ENCODE measurements at places on chromosomes 5 and 9.
A peak's percentile ranks its signal among the peaks of the same experiment; 100 is the strongest.

DNA sequence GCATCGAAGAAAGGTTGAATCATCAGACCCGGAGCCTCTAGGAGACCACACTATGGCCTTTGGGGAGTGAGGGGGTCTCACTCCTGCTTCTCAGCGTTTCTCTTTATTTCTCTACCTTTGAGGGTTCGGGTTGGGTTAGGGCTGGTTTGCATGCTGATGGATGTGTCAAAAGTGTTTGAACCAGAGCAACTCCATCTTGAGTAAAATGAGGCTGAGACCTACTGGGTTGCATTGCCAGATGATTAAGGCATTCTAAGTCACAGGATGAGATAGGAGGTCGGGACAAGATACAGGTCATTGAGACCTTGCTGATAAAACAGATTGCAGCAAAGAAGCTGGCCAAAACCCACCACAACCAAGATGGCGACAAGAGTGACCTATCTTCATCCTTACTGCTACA lies 44.9 kb upstream of the TCF7 start:
- no peak for DNase-seq

DNA sequence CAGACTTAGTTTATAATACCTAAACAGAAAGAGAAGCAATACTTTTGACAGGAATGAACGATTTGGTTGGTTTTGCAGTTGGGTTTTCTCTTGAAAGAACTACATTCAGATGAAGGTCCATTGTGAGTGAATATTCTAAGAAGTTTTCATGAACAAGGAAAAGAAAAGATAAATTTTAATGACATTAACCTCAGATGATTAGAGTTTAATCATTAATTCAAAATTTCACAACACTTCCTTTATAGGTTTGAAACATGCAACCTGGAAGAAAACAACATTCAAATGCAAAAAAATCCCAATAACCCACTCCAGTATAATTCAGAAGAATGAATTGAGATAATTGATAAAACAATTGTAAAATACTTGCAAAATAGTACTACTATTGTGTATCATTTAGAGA lies 23.8 kb downstream of the EQTN start:
- DNase-seq = no peak

DNA sequence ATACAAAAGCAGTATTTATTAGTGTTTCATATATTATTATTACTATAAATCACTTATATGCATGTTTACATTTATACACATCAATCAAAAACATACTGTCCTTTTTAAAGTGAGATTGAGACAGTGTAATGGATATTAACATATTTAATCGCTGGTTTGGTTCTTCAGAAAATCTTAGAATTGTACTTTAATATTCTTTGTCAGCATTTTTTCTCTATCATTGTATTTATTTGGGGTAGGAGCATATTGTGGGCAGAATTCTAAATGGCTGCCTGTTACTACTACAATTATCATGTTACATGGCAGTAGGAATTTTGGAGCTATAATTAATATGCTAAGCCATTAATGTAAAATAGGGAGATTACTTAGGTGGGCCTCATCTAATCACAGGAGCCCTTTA lies 722.6 kb downstream of the TLR4 start:
- no peak for DNase-seq

DNA sequence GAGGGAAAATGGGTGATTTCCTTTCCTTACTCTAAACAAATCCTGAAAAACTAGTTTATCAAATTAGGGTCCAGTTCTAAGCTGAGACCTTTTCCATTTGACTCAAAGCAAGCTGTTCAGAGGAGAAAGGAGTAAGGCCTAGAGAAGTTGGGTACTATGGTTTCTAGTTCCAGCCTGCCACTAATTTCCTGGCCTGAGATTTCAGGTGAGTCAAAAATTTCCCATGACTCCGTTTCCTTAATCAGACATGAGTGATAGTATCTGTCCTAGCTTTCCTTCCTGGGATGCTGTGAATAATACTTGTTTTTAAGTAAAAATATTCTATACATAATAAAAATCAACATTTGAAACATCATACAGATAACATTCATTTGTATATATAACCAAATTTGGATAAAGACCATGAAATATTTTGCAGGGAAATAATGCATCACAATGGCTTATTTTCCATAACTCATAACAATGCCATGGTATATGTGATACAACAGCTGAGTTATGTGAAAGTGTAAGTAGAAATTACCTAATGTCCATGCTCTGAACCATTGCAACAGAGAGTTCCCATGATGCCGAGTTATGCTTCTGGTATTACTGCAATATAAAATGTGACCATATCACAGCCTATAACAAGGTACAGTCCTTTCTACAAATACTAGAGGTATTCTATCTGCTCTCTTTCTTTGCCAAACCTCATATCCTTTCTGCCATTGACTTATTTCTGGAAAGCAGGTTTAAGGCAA lies 142.7 kb downstream of the MLLT3 start:
- DNase-seq = no peak

GRCh38 chr5:54136516-54137440 lies 173.6 kb downstream of the ARL15 start:
- DNase-seq = no peak

- DNase-seq = no peak
These were observed 75.7 kb downstream of the AMBP start for GRCh38 chr9:114002271-114002985.

DNA sequence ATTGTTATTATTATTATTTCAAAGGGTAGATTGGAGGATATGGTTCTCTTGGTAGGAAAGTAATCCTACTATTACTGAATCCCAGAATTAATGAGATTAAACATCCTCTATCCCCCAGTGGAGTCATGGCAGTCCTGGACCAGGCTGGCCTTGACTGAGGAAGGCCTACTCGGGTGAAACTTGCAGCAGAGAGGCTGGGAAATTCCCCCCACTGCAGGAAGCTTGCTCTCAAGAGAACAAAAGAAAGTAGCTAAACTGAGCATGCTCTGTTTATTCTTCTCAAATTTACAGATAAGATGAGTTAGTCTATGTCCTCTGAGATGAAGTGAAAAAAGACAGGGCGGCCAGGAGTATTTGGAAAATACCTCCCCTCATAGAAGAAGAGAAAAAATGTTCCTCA lies 233.9 kb upstream of the RPS23 start:
- DNase-seq = no peak

DNA sequence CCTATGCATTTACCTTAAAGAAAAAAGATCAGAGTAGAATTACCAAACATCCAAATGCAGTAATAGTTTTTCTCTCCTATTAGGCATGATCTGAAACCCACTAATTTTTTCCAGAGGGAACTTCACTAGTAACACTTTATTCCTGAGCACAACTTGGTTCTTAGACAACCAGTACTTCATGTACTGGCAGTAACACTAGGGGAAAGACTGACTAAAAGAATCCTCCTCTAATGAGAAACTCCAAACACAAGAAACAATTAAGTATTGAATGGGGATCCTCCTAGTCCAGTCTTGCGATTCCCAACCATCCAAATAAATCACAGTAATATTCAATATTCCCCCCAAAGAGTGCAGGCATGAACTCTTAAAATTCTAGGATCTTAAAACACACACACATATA lies 48.9 kb downstream of the ZNF608 start:
- DNase-seq = no peak

- DNase-seq = no peak
These were observed 223.0 kb downstream of the GABBR2 start for GRCh38 chr9:98485706-98486105.

GRCh38 chr5:31382051-31382878 lies 149.6 kb downstream of the DROSHA start:
- no peak for DNase-seq

- DNase-seq = no peak
These were observed 986.5 kb upstream of the WWC1 start for GRCh38 chr5:167304834-167305469.

GRCh38 chr5:91383956-91384300 lies 811 bp upstream of the ARRDC3 start:
- no peak for DNase-seq

DNA sequence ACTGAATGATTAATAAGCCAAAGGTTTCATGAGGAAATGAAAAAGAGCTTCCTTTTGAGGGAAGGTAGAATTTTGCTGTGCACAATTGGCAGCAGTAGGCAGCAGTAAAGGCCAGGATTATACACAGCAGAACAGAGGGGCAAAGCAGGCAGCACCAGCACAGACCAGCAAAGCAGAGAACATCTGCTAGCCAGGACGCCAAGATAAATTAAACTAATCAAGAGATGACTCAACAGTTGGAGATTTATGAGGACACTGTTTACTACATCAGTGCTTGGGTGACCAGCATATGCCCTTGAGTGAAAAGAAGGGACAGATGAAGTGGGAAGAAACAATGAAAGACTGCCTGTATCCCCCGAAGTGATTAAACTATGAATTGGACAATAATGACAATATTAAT lies 871.4 kb upstream of the CDH10 start:
- no peak for DNase-seq

DNA sequence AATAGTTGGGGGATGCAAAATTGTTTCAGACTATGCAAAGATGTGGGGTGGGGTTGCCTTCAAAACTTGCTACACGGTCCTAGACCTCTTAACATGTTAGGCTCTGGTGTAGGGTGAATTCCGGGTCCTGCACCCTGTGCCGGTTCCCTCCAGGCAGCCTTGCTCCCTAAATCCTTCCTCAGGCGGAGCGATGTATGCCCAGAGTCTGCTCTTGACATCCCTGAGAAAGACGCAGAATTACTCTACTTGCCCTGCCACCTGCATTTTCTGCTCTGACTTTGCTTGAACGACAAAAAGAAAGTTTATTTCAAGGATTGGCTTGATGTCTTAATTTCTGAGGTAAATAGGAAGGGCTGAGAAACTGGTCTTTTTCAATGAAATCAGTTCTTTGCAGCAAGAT lies 691 bp downstream of the THBS4 start:
- no peak for DNase-seq

DNA sequence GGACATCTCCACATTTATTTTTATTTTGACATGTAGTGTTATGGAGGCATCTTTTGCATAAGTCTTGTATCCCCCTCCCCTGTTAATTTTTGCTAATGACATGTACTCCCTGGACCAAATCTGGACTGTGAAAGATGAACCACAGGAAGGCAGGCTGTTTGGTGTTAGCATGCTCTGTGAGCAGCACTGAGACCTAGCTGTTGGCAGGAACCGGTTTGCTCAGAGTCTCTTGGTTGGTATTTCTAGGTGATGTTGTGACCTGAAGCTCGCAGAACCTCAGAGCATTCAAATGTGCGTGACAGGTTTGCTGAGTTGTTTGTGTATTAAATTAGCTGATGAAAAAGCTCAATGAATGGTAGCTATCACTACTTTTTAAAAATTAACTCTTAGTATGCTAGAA lies 53.6 kb upstream of the PHF2 start:
- DNase-seq = no peak

- no peak for DNase-seq
These were observed 29.6 kb downstream of the MAML1 start for GRCh38 chr5:179762079-179762780.

DNA sequence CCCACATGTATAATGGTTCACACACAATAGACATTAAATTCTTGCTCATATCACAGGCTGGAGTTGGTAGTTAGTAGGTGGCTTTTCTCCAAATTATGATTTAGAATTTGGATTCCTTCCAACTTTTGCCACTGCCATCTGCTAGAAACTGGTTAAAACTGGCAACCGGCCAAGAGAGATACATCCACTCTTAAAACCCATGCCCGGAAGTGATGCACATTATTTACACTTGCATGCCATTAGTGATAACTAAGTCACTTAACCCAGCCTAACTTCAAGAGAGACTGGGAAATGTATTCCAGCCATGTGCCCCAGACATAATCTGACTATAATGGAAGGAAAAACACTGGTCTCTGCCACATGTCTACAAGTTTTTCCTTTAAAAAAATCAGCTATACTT lies 395.7 kb upstream of the SEMA6A start:
- no peak for DNase-seq

DNA sequence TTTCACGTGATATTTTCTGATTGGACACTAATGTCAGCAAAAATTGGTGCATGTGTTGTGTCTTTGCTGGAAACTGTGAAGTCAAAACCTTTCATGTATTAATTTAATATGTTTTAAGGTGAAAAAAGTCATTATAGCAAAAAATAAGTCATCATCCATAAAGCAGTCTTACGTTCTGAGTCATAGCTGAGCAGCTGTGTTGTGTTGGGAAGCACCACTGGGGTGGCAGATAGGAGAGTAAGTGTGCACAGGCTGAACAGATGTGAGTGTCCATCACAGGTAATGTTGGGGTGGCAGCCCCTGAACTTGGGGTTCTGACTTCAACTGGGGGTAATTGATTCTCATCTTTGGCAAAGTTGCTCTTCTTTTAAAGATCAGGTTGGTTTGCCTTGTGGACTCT lies 156.8 kb downstream of the NXNL2 start:
- no peak for DNase-seq

DNA sequence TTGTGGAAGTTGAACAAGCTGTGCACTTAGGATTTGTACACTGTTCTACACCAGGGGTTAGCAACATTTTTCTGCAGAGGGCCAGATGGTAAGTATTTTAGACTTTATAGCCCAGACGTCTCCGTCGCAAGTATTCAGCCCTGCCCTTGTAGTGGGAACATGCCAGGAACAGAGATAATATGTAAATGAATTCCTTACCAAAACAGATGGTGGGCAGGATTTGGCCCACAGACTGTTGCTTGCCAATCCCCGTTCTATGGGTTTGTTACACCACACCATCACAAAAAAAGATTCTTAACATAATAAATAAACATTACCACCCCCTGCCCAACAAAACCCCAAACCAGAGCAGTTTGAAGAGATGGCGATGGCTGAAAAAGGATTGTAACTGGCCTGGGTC lies 74.3 kb downstream of the AMBP start:
- no peak for DNase-seq

- DNase-seq = peak; percentile 62
These were observed 3.7 kb downstream of the ECSCR start for GRCh38 chr5:139458580-139459407.

DNA sequence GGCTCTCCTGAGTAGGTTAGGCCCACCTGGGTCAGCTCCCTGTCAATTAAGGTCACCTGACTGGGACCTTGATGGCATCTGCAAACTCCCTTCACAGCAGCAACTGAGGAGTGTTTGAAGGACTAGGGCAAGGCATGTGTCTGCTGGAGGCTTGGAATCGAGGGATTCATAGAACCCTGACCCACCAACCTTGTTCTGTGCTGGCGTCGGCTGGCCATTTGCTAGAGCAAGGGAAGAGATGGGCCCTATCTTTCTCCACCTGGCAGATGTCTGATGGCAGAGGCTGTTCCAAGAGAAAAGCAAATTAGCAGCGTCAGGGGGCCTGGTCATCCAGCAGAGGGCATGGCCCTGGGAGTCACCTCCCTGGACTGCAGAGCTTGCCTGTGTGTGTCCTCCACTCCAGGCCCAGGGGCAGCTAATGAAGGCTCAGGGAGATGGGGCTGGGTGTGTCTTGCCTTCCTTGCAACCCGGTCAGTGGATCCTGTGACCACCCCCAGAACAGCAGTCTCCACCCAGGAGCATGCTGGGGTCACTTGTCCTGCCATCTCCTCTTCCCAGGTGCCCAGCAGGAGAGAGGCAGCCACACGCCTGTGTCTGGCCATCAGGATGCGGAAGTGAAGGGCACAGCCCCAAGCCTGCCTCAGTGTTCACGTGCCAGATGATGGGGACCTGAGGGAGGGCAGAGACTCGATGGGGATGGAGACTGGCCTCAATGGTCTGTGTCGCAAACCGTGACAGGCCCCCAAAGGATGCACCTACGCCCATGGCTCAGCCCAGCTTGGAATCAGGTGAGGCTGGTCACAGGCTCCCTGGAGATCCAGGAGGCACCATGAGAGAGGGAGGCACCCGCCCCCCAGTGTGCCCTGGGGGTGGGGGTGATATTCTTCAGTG lies 53.9 kb downstream of the BARX1 start:
- DNase-seq = no peak

GRCh38 chr5:106873568-106873967 lies 797.2 kb downstream of the EFNA5 start:
- no peak for DNase-seq

- no peak for DNase-seq
These were observed 44.6 kb upstream of the SEMA4D start for GRCh38 chr9:89542401-89543021.

GRCh38 chr9:131899296-131900228 lies 159.7 kb upstream of the RAPGEF1 start:
- no peak for DNase-seq
